ENCODE measurements at places on chromosomes 5 and 9.

DNA sequence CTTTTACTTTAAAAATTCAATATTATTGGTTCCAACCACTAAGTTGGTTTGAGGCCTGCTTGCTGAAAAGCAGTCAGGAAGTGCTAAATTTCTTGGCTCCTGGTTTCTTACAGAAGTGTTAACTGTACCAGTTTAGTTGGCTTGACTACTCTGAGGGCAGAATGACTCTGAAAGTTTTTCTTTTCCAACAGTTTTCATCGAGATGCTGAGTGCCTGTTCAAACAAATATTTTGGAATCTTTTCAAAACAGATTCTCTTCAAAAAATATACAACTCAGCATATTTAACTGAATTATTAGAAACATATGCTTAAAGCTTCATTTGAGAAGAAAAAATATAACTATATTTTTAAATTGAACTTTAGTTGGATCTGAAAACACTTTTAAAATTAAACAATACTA is 37.0 kb downstream of the SLC38A9 start:
- DNase-seq: no peak

DNA sequence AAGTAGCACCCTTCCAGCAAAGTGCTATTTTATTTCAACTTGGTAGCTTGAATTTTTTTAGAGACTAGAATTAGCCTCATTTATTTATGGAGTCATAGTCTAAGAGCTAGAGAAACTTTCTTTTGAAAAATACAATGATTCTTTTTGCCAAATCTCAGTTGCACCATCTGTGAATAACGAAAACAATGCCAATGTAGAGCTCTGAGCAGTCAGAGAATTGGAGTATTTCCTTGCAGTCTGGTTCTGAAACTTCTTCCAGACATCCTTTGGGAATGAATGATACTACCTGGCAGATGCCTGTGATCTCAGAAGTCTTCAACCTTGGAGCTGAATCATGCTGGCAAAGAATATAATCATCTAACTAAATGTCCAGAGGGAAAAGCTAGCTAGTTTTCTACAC is 511.5 kb upstream of the CYLC2 start:
- no peak for DNase-seq

DNA sequence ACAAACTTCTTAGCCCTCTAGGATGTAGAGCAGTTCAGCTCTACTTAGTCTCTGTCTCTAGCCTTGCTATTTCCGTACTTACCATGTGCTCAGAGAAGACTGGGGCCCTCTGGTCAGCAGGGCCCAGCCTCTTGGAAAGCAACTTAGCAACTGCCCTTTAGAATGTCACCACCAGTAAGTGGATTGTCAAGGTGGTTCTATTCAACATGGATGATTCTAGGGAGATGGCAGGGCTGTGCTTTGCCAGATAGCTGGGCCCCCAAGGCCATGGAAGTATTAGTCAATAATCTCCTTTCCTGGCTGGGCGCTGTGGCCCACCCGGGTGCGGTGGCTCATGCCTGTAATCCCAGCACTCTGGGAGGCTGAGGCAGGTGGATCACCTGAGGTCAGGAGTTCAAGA is 177.6 kb upstream of the MVB12B start:
- DNase-seq: no peak

GRCh38 chr9:125747053-125747764 is at the start of gene PBX3:
PBX3 (plus strand) TSS chr9:125747373.
- peak; percentile 55 for DNase-seq

GRCh38 chr9:79403495-79403894 is 168.3 kb upstream of the TLE4 start:
- DNase-seq: peak; percentile 13

GRCh38 chr5:151451626-151452520 is 4.5 kb downstream of the SLC36A1 start:
- no peak for DNase-seq

DNA sequence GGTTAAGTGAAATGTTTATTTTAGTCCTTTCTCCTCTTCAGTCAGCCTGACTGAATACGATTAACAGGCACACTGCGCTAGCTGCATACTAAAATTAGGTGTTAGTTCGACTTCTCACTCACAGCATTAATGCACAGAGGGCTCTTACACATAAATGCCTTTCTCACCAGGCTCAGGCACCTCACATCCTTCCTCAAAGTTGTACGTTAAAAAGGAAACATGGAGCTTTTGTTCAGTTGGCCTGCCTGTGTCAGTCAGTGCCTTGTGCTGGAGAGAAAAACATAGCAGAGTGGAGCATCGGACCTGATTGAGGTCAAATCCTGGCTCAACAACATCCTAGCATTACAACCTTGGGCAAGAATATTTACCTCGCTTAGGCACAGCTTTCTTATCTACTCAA is 236.0 kb upstream of the ZNF462 start:
- DNase-seq: no peak

GRCh38 chr9:20623748-20624124 is 1.4 kb upstream of the MLLT3 start:
- DNase-seq: no peak

GRCh38 chr5:113489299-113489698 is 1.0 kb upstream of the MCC start:
- peak; percentile 25 for DNase-seq

- peak; percentile 29 for DNase-seq
Measured at GRCh38 chr9:137534256-137535119, 15.7 kb downstream of the PNPLA7 start.

DNA sequence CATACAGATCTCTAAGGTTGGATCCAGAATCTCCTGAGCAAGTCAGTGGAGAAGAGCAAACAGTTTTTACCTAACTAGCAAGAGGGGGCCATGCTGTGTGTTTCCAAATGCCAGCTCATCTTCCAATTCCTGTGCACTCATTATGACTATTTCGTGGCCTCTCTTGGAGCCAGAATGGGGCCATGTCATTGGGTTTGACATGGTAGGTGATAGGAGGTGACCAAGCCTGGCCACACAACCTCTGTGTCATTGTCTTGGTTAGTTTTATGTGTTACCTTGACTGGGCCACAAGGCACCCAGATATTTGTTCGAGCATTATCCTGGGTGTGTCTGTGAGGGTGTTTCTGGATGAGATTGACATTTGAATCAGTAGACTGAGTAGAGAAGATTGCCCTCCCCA is 206.2 kb downstream of the HSPA4 start:
- DNase-seq: peak; percentile 28

- peak; percentile 37 for DNase-seq
Measured at GRCh38 chr9:134325813-134326723, at the start of gene RXRA. RXRA (plus strand) TSS chr9:134326455; CDS start chr9:134326632, 177 bp downstream.

DNA sequence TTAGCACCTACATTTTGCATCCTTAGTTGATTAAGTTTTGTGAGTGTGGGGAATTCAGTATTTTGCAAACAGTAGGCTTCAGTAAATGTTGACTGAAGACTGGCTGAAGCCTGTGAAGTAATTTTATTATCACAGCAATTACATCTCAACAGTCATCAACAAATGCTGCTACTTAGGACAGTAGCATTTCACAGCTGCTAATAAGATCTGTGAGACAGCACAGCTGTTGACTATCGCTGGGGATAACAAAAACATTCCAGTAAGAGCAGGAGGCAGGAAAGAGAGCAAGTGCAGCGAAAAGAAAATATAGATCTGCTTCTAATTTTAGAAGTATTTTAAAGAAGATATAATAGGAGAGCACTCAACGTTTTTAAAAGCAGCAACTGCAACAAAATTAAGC is 117.3 kb upstream of the FGF10 start:
- DNase-seq: no peak

- no peak for DNase-seq
Measured at GRCh38 chr5:154593071-154593470, 115.0 kb upstream of the HAND1 start.

DNA sequence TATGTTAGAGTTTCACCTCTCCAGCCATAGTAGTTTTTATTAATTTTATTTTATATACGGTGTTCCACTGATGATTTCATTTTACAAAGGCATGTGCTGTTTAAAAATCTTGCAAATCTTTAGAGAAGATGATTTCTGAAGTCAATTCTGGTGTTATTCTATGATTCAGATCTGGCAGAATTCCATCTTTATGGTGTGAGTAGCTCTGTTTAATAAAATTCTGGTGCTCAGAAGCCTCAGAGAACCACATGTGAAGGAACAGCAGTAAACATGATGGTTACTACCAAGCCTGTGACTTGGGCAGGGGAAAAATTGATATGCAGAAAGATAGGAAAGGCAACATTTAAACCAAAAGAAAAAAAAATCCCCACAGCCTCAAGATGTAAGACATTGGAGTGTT is 299.7 kb downstream of the NPR3 start:
- no peak for DNase-seq

GRCh38 chr9:83234541-83234940 is 171.6 kb upstream of the RASEF start:
- no peak for DNase-seq

- no peak for DNase-seq
Measured at GRCh38 chr5:120037451-120037850, 408.1 kb downstream of the FAM170A start.

DNA sequence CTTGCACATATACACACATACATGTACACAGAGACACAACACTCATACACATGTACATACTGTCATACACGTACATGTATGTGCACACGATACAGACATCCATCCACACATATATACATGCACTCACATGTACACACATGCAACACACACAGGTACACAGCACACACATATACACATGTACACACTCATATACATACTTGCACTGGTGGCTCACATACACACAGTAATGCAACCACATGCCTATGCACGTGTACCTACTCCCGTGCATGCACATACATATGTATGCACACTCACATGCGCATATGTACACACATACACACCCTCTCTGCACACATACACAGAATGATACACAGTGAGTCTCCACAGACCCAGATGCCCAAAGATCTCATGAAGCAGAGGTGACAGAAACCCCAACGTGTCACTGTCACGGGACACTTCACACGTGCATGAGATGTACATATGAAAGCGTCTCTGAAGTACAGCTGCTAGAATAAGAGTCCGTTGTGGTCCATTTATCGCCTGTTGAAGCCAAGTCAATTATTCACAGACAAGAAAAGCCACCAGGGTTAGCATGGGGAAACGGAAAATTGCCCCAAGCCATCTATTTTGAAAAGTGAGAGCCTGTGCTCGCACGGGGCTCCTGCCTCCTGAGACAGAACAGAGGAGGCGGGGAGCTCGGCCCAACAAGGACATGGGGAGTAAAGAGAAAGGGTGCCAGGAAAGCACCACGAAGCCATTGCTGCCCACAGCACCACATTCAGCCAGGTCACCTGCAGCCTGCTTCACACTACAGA is 24.9 kb downstream of the LPCAT1 start:
- no peak for DNase-seq

- DNase-seq: no peak
Measured at GRCh38 chr5:96014395-96014794, 52.7 kb upstream of the ELL2 start.

DNA sequence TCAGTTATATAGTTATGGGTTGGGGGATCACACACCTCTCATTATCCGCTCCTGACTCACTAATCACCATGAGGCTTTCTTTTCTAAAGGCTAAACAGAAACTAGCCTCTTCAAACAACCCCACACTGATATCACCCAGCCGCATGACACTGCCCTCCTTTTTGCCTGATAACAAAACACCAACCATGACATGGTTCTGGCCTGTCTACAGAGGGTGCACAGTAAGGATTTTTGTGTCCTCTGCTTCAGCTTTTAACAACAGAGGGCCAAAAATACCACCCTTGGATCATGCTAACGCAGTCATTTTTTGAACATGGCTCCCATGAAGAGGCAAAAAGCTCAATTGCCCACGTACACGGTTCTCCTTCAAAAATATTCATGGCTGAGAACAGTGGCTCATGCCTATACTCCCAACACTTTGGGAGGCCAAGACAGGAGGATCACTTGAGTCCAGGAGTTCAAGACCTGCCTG is 4.0 kb downstream of the CMBL start:
- DNase-seq: no peak
